ENCODE measurements at places on chromosomes 5 and 9. TPM values are rescaled to one million over a fixed set of nuclear protein-coding genes. Genes with fewer than 3 reads are reported as not detected.

GRCh38 chr5:156004754-156005153 lies 322.2 kb upstream of the SGCD start:
- DNase-seq: no peak

DNA sequence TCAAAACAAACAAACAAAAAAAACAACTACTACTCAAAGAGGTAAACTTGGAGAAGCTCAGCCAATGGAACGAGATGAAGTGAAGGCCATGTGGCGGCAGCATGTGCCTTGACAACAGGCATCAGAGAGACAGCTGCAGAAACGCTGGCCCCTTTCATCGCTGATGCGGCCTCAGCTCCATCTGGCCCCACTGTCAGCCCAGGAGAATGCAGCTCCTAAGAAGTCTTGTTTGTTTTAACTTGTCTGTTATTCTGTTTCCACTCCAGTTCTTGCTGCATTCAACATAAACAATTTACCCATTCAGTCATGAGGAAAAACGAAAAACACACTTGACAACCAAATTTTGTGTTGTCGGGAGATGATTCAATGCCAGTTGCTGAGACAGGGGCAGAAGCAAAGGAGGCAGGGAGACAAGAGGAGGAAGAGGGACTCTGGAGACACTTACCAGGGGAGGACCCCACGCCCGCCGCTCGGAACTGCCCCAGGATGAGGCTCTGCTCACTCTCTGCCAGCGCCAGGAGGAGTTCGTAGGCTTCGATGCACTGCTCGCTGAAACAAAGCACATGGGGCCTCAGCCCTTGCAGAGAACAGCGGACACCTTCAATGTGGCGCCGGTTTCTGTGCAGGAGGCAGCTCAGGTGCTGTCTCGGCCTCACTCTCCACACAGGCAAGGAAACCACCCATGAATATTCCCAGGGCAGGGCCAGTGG lies 91.2 kb downstream of the DCP2 start:
- no peak for DNase-seq

GRCh38 chr5:73365990-73366667 lies 82.4 kb downstream of the FOXD1 start:
- DNase-seq: no peak

DNA sequence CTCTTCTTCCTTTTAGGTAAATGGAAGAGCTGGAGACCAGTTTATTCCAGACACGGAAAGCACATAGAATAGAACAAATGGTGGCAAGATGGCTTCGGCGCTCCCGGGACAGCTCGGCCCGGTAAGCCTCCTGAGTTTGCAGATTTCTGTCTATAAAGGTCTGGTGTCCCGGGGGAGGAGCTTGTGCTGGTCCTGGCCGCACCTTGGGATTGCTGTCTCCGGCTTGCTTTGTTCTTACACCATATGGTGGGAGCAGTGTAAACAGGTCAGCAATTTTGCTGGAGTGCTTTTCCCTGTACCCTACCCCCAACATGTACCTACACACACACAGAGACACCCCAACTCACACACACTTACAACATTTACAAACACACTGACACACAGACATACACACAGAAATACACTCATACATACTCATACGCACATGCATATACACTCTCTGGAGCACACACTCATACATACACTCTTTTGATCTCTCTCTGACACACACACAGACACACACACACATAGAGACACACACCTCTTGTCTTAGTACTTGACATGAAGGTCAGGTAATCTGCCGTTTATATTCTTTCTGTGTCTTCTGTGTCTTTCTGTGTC lies 42.0 kb downstream of the FRMPD1 start:
- DNase-seq: no peak

The FGFR4 gene
- total RNA-seq: 1.2 TPM

DNA sequence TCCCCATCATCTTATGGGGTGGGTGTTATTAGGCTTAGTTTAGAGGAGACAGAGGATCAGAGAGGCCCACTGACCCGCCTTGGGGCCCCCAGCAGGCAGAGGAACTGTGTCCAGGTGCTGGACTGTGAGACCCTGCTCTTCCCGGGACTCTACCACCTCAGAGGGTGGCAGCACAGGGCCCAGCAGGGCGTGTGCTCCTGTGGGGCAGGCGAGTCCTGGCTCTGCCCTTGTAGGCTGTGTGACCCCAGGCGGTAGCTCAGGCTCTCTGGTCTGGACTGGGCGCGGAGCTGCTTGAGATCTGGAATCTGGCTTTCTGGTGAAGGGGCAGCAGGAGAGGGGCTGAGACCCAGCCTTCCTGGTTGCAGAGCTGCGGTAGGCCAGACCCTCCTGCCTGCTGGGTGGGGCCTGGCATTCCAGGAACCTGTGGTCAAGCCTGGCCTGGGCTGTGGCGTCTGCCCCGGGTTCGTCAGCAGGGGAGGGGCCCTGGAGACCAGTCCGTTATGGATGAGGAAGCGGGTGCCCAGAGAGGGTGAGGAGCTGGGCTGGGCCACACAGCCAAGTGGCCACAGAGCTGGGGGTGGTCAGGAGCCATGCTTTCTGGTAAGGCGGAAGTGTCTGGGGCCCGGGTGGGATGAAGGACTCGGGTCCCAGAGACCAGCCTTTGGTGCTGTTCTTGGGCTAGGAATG lies 46.5 kb downstream of the RXRA start:
- no peak for DNase-seq

DNA sequence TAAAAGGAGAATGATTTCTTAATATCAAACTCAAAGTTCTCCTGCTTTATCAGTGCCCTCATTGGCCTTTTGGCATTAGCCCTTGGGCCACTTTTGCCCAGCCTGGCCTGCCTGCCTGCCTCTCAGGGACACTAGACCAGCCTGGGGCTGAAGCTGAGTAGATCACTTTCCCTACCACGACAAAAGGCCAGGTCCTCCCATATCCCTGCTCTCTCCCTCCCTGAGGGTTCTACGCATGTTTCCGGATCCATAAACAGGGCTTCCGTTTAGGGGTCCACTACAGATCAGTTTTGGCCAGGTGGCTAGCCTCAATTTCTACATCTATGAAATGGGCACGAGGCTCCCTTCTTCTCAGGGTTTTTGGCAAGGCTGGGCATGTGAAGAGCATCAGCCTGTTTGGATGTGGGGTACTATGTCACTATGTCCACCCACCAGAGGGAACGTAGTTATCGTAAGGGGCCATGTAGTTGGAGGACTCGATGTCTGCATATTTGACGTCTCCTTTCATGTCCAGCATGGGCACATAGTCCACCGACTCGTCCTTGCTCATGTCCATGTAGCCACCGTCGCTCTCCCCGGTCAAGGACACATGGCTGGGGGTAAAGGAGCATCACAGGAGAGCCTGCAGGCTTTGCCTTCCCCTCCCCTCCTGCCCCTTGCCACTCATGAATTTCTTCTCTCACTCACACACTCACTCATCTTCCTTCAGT lies 34.0 kb downstream of the PDGFRB start:
- no peak for DNase-seq

The PDLIM4 gene
- total RNA-seq: 2.0 TPM

The ANKRD18A gene
- 1.6 TPM for total RNA-seq
